ENCODE measurements at places on chromosomes 11 and 22. TPM values are rescaled to one million over a fixed set of nuclear protein-coding genes. Genes with fewer than 3 reads are reported as not detected.

- DNase-seq = no peak
Observed at GRCh38 chr11:65434057-65434666, 11.6 kb downstream of the NEAT1 start.

DNA sequence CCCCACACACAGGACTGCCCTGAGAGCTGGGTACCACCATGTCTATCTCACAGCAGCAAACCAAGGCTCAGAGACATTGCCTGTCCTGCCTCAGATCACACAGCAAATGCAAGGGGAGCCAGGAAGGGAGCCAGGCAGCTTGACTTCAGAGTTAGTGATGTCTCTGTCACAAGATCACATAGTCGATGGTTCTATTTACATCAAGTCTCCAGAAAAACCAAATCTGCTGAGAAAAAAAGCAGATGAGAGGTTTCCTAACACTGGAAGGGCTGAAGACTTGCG lies 16.1 kb downstream of the SCUBE1 start:
- DNase-seq = no peak

DNA sequence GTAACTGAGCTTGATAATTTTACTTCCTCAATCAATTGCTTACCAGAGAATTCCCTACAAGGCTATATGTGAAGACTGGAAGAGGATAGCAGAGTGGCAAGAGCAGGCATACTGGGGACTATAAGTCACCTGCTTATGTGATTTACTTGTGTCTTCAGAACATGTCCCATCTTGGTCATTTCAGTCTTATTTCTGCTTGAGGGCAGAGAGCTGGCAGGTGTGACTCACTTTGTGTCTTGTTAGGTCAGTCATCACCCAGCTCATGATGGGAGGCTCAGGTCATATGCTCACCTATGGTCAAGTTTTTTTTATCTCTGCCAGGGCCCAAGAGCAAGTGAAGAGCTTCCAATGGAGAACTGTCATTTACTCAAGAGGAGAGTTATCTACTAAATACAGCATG lies 6.2 kb downstream of the SRSF8 start:
- no peak for DNase-seq

GRCh38 chr22:43230971-43231723 lies 44.2 kb upstream of the TTLL12 start:
- peak; percentile 78 for DNase-seq

GRCh38 chr22:42643634-42644421 lies 3.4 kb upstream of the ATP5MGL start:
- no peak for DNase-seq

DNA sequence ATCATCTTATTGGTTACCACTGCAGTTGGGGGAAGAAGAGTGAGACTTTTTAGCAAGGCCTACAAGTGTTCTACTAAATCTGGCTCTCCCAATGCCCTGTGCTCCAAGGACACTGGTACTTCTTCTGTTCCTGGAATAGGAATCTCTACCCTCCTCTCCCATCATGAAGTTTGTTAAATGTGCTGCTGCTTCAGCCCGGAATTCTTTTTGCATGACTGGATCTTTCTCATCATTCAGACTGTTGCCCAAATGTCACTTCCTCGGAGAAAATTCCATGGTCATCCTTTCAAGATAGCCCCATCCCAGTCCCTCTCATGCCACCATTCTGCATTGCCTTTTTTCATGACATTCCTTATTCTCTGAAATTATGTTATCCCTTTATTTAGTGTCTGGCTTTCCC lies 400.8 kb downstream of the SOX6 start:
- no peak for DNase-seq

GRCh38 chr11:13380731-13381130 lies 82.3 kb downstream of the BTBD10 start:
- DNase-seq = no peak

- no peak for DNase-seq
Observed at GRCh38 chr22:38129021-38129420, 18.5 kb upstream of the BAIAP2L2 start.

GRCh38 chr22:41397143-41397811 lies 15.5 kb downstream of the TEF start:
- no peak for DNase-seq

- no peak for DNase-seq
Observed at GRCh38 chr11:59773083-59773440, 17.9 kb downstream of the STX3 start.

DNA sequence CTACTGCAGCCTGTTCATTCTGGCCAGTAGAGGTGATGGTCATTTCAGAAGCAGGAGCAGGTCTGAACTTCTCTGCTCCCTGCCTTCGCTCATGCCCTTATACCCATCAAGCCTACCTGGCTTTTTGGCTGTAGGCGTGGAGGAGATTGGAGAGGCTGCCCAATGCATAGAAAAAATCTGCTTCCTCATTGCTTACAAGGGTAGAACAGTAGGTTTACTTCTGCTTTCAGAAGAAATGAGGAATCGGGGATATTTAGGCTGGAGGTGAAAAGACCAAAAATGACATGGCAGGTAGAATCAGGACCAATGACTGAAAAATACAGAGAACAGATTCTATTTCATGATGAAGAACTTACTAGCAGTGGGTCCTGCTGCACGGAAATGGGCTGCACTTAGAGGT lies 72.9 kb upstream of the YWHAH start:
- DNase-seq = no peak

GRCh38 chr11:101726988-101727387 lies 143.2 kb upstream of the TRPC6 start:
- DNase-seq = no peak

DNA sequence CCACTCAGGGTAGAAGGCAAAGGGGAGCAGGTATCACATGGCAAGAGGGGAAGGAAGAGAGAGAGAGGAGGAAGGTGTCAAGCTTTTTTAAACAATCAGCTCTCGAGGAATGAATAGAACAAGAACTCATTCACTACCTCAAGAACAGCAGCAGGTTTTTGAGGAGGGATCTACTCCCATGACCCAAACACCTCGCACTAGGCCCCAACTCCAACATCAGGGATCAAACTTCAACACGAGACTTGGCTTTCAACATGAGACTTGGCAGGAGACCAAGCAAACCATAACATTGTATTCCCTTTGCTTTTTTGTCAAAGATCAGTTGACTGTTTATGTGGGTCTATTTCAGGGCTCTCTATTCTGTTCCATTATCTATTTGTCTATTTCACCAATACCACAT lies 26.9 kb upstream of the APOBEC3A start:
- no peak for DNase-seq

GSTT2B gene
- total RNA-seq = 1.2 TPM

OR56A1 gene
- total RNA-seq = not detected

OR52N4 gene
- not detected for total RNA-seq

GPR83 gene
- total RNA-seq = not detected

DRD4 gene
- not detected for total RNA-seq

OR5AK2 gene
- not detected for total RNA-seq

OR51E2 gene
- not detected for total RNA-seq

EHF gene
- total RNA-seq = 143 TPM

GAB4 gene
- total RNA-seq = not detected

Measured in Peyer's patch (tissue), 4 donors.